ENCODE measurements at places on chromosomes 3 and 15. TPM values are rescaled to one million over a fixed set of nuclear protein-coding genes. Genes with fewer than 3 reads are reported as not detected.

The ITGB5 gene
- 55.4 TPM for polyA plus RNA-seq

The RRP9 gene
- 26.3 TPM for polyA plus RNA-seq

GRCh38 chr3:141425523-141426233, 57.4 kb downstream of the ZBTB38 start:
- no peak for DNase-seq

DNA sequence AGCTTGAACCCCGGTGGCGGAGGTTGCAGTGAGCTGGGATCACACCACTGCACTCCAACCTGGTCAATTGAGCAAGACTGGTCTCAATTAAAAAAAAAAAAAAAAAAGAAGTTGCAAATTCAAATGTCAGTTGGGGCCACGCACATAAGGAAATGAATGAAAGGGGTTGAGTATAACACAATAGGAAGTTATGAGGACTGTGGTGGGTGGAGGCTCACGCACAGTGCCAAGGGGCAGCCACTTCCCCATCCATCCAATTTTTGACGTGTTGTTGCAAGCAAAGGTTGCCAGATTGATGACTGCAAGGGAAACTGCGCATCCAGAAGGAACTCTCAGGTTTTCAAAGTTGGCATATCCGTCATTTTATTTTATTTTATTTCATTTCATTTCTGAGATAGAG, 532.2 kb downstream of the NTRK3 start:
- no peak for DNase-seq

Data from right lung (tissue), 10 donors.